CD4-positive, alpha-beta T cell treated with Interleukin-17A for 1 hour (primary cell): ENCODE measurements at places on chromosomes 4 and X.

GRCh38 chrX:155071694-155072280 lies 479 bp downstream of the BRCC3 start:
- peak; percentile 6 for DNase-seq

DNA sequence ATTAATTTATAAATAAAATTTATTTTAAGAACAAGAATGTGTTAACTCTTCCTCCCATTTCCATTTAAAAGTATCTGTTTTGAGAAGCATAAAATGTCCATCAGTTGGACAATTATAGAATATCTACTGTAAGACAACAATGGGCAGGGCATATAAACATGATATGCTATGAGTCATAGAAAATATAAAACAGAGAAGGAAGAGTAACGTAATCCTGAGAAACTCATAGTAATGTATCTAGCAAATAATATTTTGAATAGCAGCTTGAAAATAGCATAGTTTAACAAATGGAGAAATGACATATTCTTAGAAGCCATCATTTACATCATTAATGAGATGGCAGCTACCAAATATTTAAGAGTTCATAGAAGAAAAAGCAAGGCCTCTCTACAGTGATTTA lies 820.3 kb upstream of the PCDH10 start:
- no peak for DNase-seq

GRCh38 chr4:1512738-1513660 lies 106.8 kb upstream of the NKX1-1 start:
- DNase-seq = peak; percentile 46

DNA sequence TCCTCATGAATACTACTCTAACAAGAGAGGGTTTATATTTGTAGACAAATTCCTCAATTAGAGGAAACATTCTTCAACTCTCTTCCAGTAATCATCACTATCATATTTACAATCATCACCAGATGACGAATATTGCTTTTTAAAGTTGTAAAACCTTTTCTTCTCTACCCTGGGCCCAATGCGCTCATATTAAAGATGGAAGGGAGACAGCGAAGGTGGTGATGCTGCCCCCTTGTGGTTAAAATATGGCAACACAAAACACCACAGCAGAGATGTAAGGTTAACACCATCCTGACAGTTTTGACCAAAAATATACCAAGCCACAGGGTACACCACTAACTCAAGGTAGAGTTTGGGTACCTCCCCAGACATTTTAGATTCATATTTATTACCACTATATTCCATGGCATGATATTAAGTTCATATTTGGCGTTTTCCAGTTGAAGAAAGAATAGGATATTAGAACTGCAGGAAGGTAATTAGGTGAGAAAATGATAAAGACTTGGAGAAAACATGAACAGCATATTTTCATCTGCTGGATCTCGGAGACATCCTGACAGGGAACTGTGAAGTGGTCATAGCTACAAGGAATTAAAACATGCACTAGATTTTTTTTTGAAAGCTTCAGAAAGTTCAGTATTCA lies 72.8 kb downstream of the SLC9A7 start:
- peak; percentile 60 for DNase-seq

DNA sequence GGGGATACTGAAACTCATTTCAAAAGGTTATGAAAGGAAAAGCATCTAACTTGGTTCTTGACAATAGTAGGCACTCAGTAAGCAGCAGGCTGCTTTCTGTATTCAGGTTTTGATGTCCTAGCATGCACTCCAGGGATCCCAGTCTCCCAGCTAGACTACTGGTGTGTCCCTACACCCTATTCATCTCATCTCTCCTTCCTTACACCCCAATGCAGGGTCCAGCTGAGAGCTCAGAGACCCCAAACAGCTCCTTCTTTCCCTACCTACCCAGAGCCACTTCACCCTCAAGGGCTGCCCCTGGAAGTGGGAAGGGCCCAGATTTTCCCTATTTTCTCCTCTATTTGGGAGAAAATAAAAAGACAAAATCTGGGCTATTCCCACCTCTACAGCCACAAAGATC lies 1.6 kb upstream of the EFNB1 start:
- no peak for DNase-seq

DNA sequence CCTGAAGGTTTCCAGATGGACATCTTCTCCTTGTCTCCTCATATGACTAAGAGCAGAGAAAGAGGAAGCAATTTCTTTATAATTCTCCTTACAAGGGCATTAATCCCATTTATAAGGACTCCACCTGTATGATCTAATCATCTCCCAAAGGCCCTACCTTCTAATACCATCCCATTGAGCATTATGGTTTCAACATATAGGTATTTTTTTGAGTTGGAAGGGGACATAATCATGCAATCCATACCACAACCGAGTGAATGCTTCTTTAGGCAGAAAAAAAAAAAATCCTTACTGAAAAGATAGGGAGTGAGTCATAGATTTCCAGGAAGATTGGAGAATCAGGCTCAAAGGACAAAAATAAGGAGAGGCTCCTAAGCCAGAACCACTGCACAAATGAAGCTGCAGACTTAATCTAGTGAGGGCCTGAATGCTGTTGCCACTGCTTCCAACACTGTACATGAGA lies 312.5 kb upstream of the HS3ST1 start:
- no peak for DNase-seq

- DNase-seq = no peak
Measured at GRCh38 chrX:92270936-92271855, 492.0 kb downstream of the PCDH11X start.

GRCh38 chr4:76708971-76709771 lies 188.8 kb downstream of the SOWAHB start:
- no peak for DNase-seq

- DNase-seq = no peak
Measured at GRCh38 chr4:78772526-78773091, 3.5 kb upstream of the BMP2K start.

GRCh38 chr4:171880136-171880535 lies 66.9 kb downstream of the GALNTL6 start:
- no peak for DNase-seq

DNA sequence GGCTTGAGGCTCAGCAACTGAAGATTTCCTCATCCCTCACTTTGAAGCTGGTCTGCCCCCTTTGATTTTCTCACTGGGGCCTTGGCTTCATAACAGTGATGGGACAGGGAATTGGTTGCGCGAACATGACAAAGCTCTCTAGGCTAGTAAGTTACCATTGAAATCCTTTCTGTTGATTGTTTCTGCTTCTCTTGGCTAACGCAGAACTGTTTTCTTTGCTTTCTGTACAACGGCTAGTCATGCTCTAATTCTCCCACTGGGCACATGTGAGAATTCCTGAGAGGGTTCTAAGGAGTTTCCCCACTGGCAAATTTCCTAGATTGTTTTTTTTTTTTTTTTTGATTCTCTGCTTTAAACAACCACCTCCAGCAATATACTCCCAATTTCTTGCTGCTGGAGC lies 738.6 kb downstream of the PCDH7 start:
- no peak for DNase-seq
